ENCODE measurements at places on chromosomes 3 and 15. TPM values are rescaled to one million over a fixed set of nuclear protein-coding genes. Genes with fewer than 3 reads are reported as not detected.

FETUB gene
- total RNA-seq: not detected

DNA sequence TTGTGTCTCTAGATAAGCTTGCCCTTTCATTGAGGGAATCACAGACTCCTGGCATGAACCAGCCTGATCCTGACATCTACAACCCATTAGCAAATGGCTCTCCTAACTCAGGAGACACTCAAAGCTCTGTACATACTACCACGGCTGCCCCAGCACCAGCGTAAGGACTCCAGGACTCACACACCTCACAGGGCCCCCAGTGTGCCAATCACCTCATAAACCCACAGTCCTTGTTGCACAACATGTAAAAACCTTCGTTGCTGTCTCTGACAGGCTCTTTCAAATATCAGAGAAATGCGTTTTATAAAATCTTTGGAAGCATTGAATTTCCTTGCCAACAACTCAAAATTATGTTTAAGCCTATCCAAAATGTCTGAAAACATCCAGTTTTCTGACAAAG is 7.3 kb downstream of the FYCO1 start:
- DNase-seq: no peak

MFGE8 gene
- total RNA-seq: 149 TPM

C2CD4A gene
- not detected for total RNA-seq

PTH1R gene
- not detected for total RNA-seq

MAP4 gene
- total RNA-seq: 88.0 TPM

- DNase-seq: no peak
These were observed 2.9 kb downstream of the GATA2 start for GRCh38 chr3:128489927-128490649.
